ENCODE measurements at places on chromosomes 16 and 17.
A peak's percentile ranks its signal among the peaks of the same experiment; 100 is the strongest.

DNA sequence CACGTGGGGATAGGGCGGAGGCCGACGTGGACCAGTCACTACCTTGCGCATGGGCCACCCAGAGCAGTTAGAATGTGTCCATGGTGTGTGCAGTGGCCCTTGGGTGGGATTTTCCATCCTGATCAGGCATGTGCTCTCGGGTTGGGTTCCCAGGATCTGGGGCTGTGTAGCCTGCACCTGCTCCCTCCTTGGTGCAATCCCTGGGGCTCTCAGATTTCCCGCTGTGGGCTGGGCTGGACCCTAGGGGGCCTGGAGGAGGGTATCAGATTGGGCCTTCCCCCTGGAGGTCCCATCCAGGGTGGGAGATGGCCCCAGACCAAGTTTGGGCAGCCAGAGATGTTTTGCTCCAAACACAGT lies 1.3 kb downstream of the SMTNL2 start:
- no peak for DNase-seq

DNA sequence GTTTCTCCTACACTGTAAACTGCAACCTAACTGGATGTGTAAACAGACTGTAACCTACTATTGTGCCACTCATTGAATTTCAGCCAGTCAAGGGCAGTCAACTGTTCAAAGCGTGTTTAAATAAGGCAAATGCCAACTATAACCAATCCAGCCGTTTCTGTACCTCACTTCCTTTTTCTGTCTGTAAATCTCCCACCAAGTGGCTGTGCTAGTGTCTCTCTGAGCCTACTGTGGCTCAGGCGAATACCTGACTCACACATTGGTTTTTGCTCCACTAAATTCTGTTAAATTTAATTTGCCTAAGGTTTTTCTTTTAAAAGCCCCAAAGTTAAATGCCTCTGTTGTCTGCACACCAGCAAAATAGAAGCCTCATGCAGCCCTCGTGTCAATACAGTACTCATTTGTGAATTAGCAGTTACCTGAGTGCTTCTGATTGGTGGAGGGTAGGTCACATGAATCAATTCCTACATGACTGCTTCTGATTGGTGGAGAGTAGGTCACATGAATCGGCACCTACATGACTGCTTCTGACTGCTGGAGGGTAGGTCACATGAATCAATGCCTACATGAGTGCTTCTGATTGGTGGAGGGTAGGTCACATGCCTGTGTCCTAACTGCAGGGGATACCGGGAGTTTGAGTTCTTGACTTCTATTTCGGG lies 31.1 kb upstream of the CCR7 start:
- DNase-seq, result peak; percentile 11

GRCh38 chr17:80601146-80601545 lies 56.5 kb downstream of the RPTOR start:
- no peak for DNase-seq

GRCh38 chr16:26348095-26348494 lies 656.3 kb downstream of the HS3ST4 start:
- no peak for DNase-seq

DNA sequence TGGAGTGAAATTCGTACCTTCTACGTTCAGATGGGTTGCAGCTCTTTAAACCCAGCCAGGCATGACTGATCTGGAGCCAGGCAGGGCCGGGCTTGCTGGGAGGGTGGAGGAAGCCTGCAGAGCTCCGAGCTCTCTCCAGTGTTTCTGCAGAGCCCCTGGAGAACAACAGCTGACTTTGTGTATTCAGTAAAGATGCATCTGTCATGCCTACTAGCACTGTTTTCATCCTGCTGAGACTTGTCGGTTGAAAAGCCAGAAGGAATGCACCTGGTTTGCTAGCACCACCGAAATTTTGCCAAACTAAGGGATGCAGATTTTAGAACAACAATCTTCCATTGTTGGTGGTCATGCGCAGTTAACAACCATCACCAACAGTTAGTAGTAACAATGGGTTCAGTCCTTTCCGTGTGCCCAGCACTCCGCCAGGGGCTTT lies 22.4 kb upstream of the SCNN1B start:
- peak; percentile 75 for DNase-seq

- DNase-seq, result no peak
These were observed 148.2 kb downstream of the CPPED1 start for GRCh38 chr16:12655537-12655936.

DNA sequence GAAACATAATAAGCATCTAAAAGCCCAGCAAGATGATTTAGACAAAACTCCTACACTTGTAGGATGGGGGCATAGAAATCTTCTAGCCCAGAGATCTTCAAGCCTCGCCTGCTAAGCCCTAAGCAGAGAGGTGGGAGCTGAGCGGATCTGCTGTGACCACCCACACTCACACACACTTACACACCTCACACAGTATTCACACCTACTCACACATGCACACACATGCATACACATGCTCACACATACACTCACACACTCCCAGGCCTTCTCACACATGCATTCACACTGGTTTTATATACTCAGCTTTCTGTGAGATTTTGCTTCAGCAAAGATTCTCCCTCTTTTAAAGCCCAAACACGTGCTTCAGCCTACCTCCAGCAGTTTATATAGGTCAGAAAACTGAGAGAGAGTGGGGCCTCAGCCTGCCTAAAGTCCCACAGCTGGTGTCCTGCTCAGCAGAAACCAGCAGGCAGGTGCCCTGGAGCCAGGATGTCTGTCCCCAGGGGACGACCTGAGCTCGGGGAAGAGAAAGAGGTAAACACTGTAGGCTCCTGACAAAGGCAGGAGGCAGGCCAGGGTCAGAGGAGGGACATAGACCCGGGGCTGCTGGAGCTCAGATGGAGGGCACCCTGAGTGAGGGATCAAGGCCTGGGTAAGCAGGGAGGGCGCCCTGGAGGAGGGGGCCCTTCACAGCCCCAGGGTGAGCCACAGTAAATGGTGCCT lies 12.0 kb upstream of the KRT19 start:
- peak; percentile 6 for DNase-seq

DNA sequence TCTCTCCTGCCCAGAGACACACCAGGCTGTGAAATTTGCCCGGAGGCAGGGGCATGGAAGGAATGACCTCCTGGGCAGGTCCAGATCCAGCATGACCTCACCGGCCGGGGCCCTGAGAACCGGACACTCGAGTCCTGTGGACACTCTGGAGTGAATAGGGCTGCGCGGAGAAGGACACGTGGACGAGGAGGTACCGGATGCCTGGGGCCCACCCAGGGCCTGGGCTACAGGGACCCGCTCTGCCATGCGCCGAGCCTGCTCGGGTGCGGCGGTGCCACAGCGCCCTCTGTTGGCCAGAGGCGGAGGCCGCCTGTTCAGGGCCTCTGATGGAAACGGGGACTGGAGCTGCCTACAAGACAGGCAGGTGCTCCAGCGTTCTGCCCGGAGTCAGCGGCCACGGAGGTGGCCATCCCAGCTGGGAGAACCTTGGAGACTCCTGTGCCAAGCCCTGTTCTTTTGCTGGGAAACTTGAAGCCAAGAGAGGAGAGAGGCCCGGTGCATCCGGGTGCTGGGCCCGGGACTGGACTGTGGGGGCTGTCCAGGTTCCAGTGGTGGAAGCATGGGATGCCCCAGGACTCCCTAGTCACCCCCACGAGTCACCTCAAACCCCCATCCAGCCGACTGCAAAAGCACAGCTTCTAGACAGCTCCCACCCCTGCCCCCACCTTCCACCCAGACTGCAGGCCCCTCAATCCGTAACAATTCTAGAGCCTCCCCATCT lies 19.3 kb upstream of the NXPH3 start:
- peak; percentile 41 for DNase-seq

- peak; percentile 43 for DNase-seq
These were observed 896 bp upstream of the MYLK3 start for GRCh38 chr16:46748775-46749705.

- DNase-seq, result no peak
These were observed 501.4 kb upstream of the WSB1 start for GRCh38 chr17:26792486-26792885.

- no peak for DNase-seq
These were observed 4.5 kb upstream of the SLC4A1 start for GRCh38 chr17:44272321-44272951.

DNA sequence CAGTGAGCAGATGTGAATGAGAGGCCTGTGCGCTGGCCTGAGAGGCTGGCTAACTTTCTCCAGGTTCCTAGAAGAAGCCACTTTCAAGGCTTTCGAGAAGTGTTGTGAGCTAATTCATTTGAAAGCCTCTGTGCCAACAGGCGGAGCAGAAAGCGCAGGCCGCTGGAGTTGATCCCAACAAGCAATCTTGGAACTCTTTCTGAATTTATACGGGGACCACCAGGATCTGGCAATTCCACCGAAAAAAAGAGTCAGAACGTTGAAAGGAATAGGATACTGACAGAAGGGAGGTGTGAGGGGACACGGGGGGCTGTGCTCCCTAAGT lies 71.3 kb upstream of the METRNL start:
- DNase-seq, result no peak

GRCh38 chr16:83513008-83513755 lies 294.6 kb upstream of the HSBP1 start:
- no peak for DNase-seq

DNA sequence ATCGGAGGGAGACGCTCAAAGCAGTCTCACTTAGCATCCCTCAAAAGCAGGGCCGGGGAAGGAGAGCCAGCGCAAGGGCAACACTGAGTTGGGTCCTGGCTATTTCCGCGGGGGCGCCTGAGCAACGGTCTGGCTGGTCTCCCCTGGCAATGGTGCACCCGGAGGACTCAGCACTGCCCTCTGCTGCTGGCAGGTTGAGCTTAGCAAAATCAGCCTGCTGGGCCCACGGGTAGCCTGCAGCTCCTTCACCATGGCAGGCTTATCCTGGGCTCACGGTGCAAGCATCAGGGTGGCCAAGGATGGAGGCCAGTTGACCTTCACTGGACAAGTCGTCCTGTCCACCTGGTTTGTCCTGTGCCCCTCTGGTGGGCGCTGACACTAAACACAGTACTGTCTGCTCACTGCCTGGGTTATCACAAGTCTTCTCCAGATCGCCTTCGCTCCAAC lies 14.4 kb upstream of the ALDH3A1 start:
- peak; percentile 17 for DNase-seq

- peak; percentile 63 for DNase-seq
These were observed 24.5 kb downstream of the STXBP4 start for GRCh38 chr17:54992797-54993639.

DNA sequence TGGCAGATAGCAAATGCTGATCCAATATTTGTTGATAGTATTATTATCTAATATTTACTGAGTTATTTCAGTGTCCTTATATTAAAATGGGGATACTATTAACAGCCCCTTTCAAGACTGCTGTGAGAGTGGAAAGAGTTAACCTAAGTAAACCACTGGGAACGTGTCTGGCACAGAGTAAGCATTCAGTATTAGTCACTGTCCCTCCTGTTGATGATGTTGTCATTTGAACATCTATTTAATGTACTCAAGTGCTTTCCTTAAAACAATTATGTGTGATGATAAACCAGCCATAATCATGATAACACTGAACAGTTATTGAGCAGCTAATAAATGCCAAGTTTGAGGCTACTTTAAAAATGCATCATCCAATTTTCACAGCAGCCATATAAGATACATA lies 135.7 kb upstream of the XYLT1 start:
- no peak for DNase-seq

Measured in NCI-H1092 treated with DMSO at 0.1 percent for 48 hours (cell line).